ENCODE measurements at places on chromosomes 7 and 10. TPM values are rescaled to one million over a fixed set of nuclear protein-coding genes. Genes with fewer than 3 reads are reported as not detected.

Gene KCNH2
- 22.7 TPM for total RNA-seq

Gene FAM221A
- total RNA-seq = 21.3 TPM

Gene HMX3
- total RNA-seq = 1.1 TPM

Gene C10orf143
- total RNA-seq = 0.71 TPM

Gene TRIL
- 19.8 TPM for total RNA-seq

Gene NME8
- total RNA-seq = not detected

Gene TAS2R41
- not detected for total RNA-seq

Gene FAM170B
- total RNA-seq = not detected

Gene ADRA2A
- 4.9 TPM for total RNA-seq

Gene MMP21
- 1.2 TPM for total RNA-seq

Gene GLI3
- 30.2 TPM for total RNA-seq

Gene CDK13
- 140 TPM for total RNA-seq

Gene TWIST1
- total RNA-seq = 24.9 TPM

Gene TEX47
- total RNA-seq = not detected

Gene AKR1B15
- total RNA-seq = not detected

Gene GNGT1
- total RNA-seq = 20.3 TPM

Gene SLC29A4
- total RNA-seq = 24.8 TPM

Gene TSPAN12
- 23.3 TPM for total RNA-seq

Gene TMEM225B
- total RNA-seq = not detected

Gene H2BK1
- not detected for total RNA-seq

Gene OR2A7
- 5.7 TPM for total RNA-seq

Gene GFRA1
- total RNA-seq = 62.2 TPM

Gene AGMO
- total RNA-seq = 0.27 TPM

Gene ZNF467
- total RNA-seq = 4.6 TPM

Gene PAX2
- total RNA-seq = 5.2 TPM

Gene OR13A1
- not detected for total RNA-seq

Gene SFTPD
- 1.1 TPM for total RNA-seq

Gene NSUN6
- 50.0 TPM for total RNA-seq

Gene ASZ1
- not detected for total RNA-seq

Gene TMEM229A
- total RNA-seq = 1.9 TPM
